Naive B cell (primary cell): ENCODE measurements at places on chromosomes 7 and 10.

GRCh38 chr10:17548162-17548561 lies 69.0 kb downstream of the HACD1 start:
- no peak for DNase-seq

DNA sequence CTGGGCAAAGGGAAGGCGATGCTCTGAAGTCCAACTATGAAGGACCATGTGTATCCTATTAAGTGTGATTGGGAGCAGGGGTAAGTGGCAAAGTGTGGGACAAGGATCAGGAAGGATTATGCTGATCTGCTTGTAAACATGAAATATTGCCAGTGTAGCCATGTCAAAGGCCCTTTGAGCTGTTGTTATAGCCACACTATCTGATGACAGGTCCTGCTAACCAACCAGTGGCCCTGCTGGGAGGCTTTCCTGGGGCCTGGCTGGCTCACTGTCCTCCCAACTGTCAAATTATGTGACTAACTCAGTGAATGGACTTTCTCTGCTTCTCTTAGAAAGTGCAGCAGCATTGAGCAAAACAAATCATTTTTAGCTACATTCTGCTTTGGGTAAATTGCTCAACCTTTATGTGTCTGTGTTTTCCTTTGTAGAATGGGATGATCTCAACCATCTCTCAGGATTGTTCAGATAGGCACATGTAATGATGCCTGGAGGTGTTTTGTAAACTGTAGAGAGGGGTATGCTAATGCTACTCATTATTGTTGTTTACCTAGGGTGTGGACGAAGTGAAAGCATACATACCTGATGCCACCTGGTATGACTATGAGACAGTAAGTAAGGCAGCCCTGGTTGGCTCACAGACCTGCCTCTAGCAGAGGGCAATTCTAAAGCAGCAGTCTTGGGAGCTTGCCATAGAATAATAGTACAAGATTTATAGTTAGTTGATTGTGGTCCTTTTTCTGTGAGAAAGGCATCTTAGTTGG lies 47.4 kb downstream of the MGAM2 start:
- DNase-seq, result no peak

DNA sequence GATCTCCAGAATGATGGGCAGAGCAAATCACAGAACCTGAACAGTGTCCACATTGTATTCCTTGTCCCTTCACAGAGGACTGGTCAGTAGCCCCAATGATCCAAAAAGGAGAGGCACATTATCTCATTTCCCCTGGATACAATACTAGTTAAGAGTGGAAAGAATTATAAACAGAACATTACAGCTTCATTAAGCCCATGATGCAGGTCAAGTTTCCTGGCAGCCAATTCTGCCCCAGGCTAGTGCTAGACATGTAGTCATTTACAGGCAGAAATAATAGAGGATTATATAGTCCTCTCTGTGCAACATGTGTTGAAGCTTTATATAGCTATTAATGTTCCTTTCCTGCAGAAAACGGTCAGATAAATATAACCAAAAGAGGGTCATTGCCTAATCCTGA lies 124.3 kb upstream of the WNT16 start:
- DNase-seq, result no peak

DNA sequence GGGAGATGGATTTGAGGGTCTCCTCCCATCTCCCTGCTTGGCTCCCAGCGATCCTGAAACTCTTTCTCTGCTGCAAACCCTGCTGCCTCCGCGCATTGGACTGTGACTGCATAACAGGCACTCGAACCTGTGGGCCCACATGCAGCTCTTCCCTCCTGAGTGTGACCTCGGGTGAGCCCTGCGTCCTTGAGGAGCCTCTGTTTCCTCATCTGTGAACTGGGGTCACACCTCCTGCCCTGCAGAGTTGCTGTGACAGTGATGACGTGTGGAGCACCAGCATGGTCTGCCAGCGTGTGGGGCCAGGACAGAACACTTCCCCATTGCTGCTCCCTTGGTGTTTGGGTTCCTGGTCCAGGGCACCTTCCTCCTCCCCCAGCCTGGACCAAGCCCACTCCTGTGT lies 46.9 kb upstream of the PSMG3 start:
- DNase-seq, result no peak

GRCh38 chr7:138913783-138914182 lies 67.4 kb downstream of the KIAA1549 start:
- DNase-seq, result no peak

- DNase-seq, result no peak
Observed at GRCh38 chr10:62103857-62104256, 164.8 kb downstream of the RTKN2 start.

DNA sequence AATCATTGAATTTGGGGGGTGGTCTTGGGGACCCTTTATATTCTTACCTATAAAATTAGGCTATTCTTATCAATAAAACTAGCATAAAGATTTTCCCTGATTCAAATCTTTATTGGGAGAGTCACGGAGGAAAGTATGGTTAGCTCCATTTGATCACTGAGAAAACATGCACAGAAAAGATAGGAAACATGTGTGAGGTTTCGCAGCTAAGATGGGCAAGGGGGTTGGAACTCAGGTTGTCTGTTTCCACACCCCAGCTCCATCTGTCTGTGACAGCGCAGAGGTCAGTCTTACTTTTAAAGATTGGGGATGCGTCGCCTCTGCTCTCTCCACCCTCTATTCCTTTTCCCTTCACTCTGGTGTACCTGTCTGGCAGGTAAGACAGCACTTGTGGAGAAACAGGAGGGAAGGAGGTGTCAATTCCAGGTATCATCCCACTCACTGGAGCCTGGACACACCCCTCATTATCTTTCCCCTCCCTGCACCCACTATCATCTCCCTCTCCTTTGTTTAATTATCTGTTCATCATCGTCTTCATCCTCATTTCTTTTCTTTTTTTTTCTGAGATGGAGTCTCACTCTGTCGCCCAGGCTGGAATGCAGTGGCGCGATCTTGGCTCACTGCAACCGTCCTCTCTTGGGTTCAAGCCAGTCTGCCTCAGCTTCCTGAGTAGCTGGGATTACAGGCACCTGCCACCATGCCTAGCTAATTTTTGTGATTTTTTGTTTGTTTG lies 2.4 kb upstream of the DENND10 start:
- DNase-seq, result no peak
